ENCODE measurements at places on chromosomes 5 and 9.

DNA sequence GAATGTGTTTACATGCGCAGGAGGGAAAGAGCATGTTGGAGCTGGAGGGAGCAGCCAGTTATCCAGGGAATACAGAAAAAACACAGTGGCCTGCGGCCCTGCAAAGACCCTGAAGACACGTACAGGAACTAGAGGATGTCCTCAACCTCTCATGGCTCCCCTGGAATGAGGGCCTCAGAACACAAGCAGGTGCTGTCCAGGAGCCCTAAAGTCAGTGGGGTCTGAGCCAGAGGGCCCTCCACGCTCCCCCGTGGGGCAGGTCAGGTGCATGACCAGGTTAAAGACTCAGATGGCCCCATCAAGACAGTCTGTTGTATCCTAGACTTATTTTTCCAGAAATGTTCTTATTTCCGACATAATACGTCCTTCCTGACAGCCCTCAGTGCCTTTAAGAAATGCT is 106.9 kb downstream of the ROR2 start:
- no peak for DNase-seq

GRCh38 chr9:98488571-98489312 is 220.0 kb downstream of the GABBR2 start:
- DNase-seq = peak; percentile 93

- no peak for DNase-seq
These were observed 24.4 kb downstream of the ZNF474 start for GRCh38 chr5:122153774-122154173.

- no peak for DNase-seq
These were observed 105.6 kb downstream of the ARSB start for GRCh38 chr5:78879516-78879915.

GRCh38 chr9:34558919-34559623 is 30.5 kb downstream of the CNTFR start:
- DNase-seq = no peak

Data from GM04503 (cell line).